NCI-H510A (cell line): ENCODE measurements at places on chromosomes 2 and 18.

- no peak for DNase-seq
These were observed 74.0 kb upstream of the ODC1 start for GRCh38 chr2:10522170-10522448.

GRCh38 chr2:231318954-231319353 is 76.6 kb upstream of the B3GNT7 start:
- DNase-seq = no peak

DNA sequence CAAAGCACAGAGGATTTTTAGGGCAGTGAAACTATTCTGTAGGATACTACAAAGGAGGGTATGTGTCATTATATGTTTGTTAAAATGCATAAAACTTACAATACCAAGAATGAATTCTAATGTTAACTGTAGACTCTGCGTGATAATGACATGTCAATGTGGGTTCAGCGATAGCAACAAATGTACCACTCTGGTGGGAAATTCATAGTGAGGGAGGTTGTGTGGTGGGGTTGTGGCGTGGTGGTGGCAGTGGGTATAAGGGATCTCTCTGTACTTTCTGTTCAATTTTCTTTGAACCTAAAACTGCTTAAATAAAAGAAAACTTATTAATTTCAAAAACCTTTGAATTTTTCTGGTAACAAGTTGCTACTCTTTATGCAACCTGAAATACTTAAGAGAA is 99.3 kb upstream of the SLC38A11 start:
- no peak for DNase-seq

GRCh38 chr18:62334120-62334519 is 9.0 kb downstream of the TNFRSF11A start:
- DNase-seq = no peak

DNA sequence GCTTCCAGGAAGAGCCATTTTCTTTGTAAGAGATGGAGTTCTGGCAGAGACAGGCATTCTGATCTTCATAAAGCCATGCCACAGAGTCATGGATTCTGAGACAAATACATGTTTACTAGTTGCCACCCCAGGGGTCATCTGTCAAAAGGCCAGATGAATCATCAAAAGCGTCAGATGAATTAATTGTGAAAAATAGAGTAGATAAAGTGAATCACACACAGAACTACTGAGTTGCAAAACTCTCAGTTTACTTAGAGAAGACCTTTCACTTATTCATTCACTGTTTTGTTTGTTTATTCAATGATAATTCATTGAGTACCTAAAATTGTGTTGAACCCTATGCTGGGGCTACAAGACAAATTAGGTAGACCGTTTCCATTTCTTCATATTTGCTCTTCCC is 157.7 kb upstream of the SERPINE2 start:
- DNase-seq = no peak

DNA sequence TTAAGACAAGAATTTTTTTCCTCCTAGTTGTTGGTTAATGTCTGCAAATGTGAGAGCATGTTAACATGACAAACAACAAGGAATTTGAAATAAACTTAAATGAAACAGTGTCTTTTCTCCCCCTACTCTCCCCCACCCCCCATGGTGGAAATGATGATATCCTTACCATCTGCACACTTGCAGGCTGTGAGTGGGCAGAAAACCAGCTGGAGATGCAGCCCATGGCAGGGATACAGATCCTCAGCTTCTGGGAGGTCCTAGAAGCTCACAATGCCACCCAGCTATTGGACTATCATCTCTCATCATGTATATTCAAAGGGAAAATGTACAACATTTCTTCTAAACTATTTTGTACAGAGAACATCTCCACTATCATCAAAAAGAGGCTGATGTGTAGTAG is 196.8 kb downstream of the SLC8A1 start:
- DNase-seq = no peak

DNA sequence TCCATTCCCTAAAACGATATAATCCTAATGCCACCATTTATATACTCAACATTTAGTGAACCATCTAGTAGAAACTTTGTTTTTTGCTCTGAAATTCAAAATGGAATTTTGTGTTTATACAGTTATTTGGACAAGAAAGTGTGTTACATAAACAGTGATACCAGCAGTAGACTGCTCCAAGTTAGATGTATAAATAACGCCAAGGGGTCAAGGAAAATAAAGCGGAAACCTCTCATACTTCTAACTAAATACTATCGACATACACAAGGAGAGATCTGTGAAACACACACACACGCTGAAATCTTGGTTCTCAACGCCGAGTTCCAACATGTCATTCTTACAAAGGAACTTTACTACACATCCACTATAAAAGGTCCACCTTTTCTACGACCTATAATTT is 1.2 kb downstream of the TXNL1 start:
- DNase-seq = no peak

GRCh38 chr2:59884166-59884565 is 669.3 kb downstream of the BCL11A start:
- no peak for DNase-seq

GRCh38 chr2:120628248-120628647 is 107.4 kb upstream of the GLI2 start:
- no peak for DNase-seq

DNA sequence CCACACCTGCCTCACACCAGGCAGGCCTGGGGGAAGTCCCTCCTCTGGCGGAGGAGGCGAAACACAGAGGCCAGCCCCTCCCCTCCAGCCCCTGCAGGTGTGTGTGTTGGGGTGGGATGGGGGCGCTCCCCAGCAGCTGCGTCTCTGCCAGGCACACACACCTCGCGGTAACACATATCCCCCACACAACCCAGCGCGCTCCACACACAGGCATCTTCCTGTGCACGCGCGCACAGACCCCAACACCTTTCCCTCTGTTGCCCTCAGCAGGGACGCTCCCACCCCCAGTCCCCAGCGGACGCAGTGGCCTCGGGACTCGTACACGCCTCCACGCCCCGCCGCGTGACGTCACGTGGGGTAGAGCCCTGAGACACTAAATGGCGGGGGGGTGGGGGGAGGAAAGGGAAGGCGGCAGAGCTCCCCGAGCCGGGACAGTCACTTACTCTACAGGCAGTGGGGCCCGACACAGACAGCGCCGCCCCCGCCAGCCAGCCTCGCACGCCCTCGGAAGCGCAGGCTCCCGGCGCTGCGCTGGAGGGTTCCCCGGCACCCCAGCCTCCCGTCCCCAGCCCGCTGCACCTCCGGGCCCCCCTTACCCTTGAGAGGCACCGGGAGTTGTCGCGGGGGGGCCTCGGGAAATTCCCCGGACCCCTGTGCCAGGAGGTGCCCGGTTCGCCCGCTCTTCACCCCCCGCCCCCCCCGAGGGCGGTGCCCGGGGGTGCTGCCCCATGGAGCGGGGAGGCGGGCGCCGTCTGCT is at the start of gene WNT10A:
WNT10A (plus strand) TSS at position 751 of the 757 bp plus-strand sequence. CDS start 144 bp downstream, outside the sequence.
- DNase-seq = no peak

- peak; percentile 93 for DNase-seq
These were observed 89.2 kb downstream of the ZBTB7C start for GRCh38 chr18:48319801-48320638.

DNA sequence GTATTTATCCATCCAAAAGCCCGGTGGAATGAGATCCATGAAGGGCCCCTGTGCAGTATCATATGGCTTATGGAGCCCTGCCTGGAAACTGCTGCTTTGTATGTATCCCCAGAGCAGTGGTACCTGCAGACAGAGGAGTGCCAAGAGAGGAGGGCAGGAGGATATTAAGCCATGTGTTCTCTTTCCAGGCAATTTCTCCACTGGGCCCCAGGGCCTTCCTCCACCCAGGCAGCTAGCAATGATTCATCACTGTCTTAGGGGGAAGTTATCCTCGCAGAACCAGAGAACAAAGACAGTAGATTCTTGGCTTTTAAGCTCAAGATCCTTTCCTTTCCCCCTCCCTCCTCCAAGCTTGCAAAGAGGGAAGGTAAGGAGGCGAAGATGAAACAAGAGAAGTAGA is 98.1 kb downstream of the LRRC30 start:
- DNase-seq = no peak

GRCh38 chr18:8413751-8414150 is 195.5 kb upstream of the RAB12 start:
- no peak for DNase-seq

DNA sequence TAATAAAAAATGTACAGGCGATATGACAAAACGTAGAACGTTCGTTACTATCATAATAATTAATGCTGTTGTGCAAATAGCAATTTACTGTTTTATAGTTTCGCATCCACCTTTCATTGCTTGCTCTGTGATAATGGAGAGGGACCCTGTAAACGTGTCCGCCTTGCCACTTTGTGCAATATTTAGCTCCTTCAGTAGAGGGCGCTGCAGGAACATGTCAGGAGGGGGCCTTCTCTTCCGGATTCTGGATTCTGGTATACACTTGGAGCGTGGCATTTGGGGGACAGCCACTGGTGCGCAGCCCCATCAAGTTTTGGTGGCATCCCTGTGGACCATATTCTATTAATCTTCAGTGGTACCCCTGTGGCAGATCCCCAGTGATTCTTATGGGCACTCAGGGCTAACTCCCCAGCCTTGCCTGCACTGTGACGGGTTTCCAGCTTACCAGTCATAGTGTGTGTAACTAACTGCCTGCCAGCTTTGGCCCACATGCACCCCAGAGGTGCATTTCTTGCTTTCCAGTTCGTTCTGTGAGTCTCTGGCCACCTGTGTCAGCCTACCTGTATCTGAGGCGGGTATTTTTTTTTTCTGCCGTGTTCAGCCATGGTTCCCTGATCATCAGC is 140.3 kb downstream of the CYRIA start:
- no peak for DNase-seq

- DNase-seq = no peak
These were observed 1.9 kb downstream of the MCFD2 start for GRCh38 chr2:46913471-46914381.

DNA sequence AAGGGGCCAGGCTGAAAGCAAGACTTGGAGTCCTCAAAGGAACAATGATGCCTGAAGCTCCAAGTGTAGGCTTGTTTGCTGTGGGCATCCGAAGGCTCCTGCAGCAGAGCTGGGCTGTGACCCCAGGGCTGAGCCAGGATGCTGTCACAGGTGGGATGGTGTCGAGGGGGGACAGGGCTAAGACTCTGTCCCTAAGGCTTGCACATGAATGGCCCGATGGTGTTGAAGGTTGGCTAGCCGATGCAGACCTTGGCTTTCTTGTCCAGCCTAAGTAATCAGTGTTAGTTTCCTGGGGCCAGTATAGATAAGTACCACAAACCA is 251.0 kb downstream of the NDUFA10 start:
- DNase-seq = no peak

DNA sequence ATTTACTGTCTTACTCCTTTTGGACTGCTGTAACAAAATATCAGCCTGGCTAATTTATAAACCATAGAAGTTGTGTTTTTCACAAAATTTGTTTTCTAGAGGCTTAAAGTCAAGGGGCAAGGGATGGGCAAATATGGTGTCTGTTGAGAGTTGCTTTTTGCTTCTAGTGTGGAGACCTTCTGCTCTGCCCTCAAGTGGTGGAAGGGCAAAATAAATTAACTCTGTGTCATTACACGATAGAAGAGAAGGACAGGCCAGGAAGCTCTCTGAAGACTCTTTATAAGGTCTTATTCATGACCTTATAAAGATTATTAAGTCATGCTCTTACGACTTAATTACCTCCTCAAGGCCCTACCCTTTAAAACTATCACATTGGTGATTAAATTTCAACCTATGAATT is 181.2 kb upstream of the LRATD1 start:
- no peak for DNase-seq

DNA sequence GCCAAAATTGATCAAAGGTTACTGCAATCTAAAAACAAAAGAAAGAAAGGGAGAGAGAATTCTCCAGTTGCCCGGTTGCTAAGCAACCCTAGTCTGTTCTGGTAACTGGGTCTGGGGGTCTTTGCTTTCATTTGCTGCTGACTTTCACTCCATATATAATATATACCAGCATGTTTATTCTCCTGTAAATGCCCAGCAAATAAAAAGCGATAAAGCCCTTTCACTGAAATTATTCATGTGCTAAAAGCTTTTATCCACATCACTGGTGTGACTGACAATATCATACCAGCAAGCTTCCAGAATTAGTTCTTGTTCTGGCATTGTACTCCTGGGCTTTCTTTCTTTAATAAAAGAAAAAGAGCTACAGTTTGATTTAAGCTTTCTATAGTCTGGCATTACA is 75.5 kb upstream of the ST8SIA3 start:
- DNase-seq = no peak

- DNase-seq = no peak
These were observed 71.5 kb downstream of the CDC42EP3 start for GRCh38 chr2:37599688-37600525.

GRCh38 chr18:26262156-26262555 is 35.9 kb downstream of the TAF4B start:
- DNase-seq = no peak

- DNase-seq = no peak
These were observed 89.9 kb downstream of the UBE2E3 start for GRCh38 chr2:181070119-181070835.

- DNase-seq = no peak
These were observed 34.4 kb downstream of the EHD3 start for GRCh38 chr2:31268344-31268743.

DNA sequence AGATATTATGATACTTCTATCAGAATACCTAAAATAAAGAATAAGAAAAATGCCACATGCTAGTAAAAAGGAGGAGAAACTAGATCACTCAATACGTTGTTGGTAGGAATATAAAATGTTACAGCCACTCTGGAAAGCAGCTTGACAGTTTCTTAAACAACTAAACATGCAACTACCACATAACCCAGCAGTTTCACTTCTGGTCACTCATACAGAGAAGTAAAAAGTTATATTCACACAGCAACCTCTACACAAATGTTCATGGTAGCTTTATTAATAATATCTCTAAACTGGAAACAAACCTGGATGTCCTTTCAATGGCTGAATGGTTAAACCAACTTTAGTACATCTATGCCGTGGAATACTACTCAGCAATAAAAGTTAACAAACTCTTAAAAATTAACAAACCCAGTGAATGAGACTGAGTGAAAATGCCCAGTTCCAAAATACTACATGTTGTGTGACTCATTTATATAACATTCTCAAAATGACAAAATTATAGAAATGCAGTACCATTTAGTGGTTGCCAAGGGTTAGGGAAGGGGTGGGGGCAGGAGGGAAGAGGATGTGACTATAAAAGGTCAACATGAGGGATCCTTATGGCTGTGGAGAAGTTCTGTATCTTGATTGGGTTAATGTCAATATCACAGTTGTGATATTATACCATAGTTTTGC is 124.1 kb downstream of the MMADHC start:
- DNase-seq = no peak

- no peak for DNase-seq
These were observed 13.0 kb downstream of the IMPA2 start for GRCh38 chr18:11994336-11994702.

- no peak for DNase-seq
These were observed 455 bp upstream of the AGAP1 start for GRCh38 chr2:235493402-235493774.

- DNase-seq = peak; percentile 50
These were observed 95.3 kb downstream of the CD8B2 start for GRCh38 chr2:106582148-106583143.

DNA sequence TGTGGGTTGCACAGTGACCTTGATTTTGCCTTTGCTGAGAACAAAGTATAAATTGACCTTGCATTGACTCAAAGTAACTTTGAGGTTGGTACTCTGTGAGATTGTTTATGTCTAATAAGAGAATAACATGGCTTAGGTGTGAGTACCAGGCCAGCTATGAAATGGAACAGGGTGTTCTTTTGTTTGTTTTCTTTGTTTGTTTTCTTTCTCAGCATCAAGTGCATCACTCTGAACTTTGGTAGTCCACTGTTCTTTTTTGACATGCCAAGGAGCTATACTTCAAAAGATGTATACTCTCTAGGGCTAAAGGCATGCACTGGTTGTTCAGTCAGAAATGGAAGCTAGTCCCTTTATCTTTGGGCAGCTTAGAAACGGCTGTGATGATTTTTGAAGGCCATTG is 5.1 kb downstream of the ABCB11 start:
- DNase-seq = no peak

- DNase-seq = no peak
These were observed 51.8 kb downstream of the TTC21B start for GRCh38 chr2:165901620-165902298.
